ENCODE measurements at places on chromosomes 6 and 20.

DNA sequence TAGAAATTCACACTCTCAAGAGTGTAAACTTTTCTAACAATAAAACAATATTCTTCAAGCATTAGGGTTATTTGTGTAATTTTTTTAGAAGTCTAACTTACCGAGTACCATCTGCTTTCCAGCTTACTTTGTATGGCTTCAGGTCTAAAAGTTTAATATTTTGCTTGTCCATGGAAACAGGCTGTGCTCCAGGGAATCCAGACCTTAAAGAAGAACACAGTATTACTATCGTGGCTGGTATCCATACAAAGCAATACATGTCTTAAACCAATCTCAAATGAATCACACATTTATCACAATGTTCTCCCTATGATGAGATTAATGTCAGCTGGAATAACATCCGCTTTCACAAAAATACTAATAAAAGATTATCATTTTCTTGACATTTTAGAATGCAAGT lies 73.0 kb downstream of the RNGTT start:
- no peak for DNase-seq

DNA sequence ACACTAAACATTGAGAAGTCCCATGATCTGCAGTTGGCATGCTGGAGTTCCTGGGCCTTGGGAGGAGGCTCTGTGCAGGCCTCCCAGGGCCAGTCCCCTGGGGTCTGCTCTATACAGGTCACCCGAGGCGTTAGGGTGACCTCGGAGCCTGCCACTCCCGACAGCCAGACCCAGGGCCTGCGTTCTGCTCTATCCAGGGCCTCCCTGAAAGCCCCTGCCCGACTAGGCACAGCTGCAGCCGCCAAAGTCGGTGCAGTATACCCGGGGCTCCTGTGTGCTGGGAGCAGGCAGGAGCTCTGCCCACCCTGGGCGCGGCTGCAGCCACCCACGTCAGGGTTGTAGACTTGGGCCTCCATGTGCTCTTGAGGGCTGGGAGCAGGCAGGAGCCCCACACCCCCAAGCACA lies 6.3 kb upstream of the OR14J1 start:
- DNase-seq: no peak

- DNase-seq: no peak
Measured at GRCh38 chr6:47203266-47203937, 106.3 kb downstream of the TNFRSF21 start.

GRCh38 chr20:36304786-36305495 lies 1.2 kb upstream of the DLGAP4 start:
- no peak for DNase-seq

DNA sequence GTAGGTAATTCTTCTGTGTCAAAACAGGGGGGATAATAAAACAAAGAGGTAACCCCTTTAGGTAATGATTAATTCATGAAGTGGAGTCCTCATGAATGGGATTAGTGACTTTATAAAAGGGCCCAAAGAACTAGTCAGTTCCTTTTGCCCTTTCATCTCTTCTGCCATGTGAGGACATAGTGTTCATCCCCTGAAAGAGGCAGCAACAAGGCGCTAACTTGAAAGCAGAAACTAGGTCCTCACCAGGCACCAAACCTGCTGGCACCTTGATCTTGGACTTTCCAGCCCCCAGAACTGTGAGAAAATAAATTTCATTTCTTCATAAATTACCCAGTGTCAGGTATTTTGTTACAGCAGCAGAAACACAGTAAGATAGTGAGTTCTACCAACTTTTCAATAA lies 16.4 kb upstream of the BRPF3 start:
- DNase-seq: no peak

GRCh38 chr6:56996401-56996800 lies 41.5 kb downstream of the BEND6 start:
- DNase-seq: no peak

DNA sequence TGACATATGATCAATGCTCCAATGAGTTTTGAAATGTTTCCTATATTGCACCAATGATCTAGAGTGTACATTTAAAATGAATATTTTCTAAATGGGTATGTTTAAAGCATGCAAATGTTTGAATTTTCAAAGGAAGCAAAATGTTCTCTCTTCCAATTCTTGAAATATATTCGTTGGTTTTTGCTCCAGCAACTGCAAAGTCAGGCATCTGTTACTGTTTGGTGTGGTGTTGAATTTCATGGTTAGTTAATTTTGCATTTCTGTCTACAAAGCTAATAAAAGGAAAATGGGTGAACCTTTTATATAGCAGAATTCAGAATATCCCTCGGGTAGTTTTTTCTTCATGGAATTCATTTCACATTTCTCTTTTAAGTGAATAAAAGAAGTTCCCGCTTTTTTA lies 1018.3 kb downstream of the GRIK2 start:
- no peak for DNase-seq

- DNase-seq: no peak
Measured at GRCh38 chr6:36056178-36056577, 28.6 kb downstream of the MAPK14 start.

GRCh38 chr6:113650610-113650979 lies 206.6 kb upstream of the MARCKS start:
- DNase-seq: no peak

DNA sequence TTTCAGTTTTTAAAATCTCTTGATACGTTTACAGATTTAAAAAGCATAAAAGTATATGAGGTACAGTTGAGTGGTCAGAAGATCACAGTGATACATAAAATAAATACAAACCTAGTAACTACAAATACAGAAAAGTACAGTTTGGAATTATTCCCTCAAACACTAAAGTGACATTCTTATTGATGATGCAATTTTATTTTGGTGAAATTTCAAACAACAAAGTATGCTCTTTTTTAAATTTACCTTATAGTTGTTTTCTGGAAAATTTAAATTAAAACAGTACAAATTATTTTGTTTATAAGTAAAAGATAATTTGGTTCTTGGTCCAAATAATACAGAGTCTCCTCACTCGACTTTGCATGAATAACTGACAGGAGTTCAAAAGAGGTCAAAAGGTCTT lies 1305.1 kb upstream of the GJE1 start:
- no peak for DNase-seq

DNA sequence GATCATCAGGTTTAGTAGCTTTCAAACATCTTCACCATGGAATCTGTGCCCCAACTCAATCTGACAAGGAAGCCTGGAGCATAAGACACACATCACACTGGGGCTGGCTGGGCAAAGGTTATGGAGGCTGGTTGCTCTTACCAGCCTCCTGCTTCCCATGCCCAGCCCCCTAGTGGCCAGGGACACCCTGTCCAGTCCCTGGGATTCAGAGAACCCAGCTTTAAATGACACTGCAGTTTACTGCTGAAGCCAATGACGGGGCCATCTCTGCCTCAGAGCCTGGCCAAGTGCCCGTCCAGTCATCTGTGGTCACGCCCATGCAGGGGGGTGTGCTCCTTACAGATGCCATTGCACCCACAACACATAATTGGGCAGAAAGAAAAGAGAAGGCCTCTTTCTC lies 272.9 kb downstream of the SMOC2 start:
- DNase-seq: no peak

GRCh38 chr6:139080255-139080920 lies 51.8 kb downstream of the ABRACL start:
- DNase-seq: no peak

- no peak for DNase-seq
Measured at GRCh38 chr6:113630738-113631535, 226.2 kb upstream of the MARCKS start.

DNA sequence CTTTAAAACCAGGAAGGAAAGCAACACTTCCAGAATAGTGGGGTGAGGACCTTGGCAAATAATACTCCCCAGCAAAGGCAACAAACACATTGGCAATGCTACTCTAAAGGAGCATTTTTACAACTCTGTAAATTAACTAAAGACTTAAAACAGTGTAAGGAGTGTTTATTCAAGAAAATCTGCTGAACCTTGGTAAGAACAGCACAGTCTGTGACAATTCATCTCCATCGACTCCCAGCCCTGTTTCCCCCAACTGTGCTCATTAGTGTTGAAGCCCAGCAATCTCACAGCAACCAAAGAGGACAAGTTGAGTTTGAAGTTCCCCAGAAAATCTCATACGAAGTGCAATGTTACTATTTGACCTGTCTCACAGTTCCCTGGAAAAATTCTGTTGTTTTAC lies 884.9 kb downstream of the C6orf118 start:
- no peak for DNase-seq

DNA sequence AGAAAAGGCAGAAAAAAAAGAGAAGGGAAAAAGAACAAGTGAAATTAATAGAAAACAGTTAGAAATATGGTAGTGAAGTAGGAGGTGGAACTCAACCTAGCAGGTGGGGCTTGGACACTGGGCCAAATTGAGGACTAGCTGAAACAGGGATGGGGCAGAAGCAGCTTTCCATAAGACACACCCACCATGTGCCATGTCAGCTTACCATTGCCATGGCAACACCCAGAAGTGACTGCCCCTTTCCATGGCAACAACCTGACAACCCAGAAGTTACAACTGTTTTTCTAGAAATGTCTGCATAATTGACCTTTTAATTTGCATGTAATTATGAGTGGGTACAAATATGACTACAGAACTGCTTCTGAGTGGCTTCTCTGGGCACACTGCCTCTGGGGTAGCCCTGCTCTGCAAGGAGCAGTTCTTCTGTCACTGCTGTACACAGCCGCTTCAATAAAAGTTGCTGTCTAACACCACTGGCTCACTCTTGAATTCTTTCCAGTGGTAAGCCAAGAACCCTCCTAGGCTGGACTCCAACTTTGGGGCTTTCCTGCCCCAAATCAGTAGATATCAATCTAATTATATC lies 35.9 kb upstream of the SLC24A3 start:
- no peak for DNase-seq

DNA sequence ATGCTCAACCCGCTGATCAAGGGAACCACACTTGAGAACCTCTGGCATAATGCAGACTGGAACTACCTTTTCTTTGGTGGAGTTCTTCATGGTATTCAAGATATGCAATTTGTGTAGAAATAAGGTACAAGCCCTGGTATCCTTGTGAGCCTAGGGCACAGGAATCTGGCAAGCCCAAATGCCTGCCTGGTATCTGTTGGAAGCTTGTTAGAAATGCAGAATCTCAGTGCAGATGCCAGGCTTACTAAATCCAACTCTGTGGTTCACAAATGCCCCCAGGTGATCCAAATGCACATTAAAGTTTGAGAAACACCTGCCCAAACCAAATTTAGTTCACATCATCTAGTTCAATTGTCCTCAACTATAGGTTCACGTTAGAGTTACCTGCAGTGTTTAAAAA lies 159.8 kb upstream of the LAMP5 start:
- DNase-seq: no peak

DNA sequence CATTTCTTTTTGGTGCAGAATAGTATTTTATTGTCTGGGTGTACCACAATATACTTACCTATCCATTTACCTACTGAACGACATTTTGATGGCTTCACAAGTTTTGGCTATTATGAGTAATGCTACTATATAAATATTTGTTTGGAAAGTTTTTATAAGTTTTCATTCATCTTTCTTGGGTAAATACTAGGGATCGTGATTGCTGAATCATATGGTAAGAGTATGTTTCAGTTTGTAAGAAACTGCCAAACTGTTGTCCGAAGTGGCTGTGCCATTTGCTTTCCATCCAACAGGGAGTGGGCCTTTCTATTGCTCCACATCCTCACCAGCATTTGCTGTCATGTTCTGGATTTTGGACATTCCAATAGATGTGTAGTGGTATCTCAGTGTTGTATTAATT lies 104.2 kb downstream of the CDYL start:
- no peak for DNase-seq

GRCh38 chr20:38485041-38485440 lies 12.4 kb downstream of the RALGAPB start:
- no peak for DNase-seq

DNA sequence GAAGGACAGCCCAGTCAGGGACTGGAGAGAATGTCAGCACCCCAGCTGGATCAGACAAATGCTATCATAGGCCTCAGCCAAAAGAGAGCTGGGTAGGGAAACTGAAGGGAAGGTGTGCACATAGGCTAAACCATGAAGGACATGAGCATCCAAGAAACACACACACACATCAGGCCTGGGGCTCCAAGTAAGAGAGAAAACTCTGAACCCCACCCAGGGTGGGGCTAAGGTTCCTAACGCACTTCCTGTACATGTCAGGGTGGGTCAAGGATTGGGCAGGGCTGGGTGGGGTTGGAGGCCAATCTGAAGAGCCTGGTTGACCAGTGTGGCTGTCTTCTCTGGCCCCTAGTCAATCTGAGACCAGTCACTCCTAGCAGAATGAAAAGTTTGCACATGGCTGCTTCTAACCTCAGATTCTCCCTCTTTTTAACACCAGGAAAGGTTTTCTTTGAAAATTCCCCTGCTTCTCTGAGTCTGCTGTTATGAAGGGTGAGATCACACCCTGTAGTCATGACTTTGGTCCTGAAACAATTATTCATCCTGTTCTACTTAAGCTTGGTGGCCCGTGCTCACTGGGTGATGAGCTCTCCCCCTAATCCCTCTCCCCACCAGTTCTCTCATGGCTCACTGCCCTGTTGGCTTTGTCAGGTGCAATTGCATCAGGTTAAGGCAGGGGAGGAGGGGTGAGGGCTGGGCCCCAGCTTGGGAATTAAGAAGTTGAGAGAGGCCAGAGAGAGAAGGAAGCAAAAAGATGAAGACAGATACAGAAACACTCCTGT lies 88.4 kb downstream of the MAFB start:
- no peak for DNase-seq

DNA sequence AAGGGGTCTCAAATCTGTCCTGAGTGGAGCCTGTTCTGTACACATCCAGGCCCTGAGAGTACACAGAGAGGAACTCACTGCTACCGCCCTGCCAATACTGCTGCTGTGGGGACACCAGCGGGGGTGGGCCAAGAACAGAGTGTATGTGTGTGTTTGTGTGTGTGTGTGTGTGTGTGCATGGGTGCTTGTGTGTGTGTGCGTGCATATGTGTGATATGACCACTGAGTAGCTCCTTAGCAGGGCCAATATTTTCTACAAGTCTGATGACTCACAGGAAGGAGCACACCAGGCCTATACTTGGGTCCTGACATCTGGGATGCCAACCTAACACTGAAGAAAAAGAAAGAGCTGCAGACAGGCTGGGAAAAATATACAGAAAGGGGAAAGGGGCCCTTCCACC lies 1.4 kb downstream of the RAET1E start:
- DNase-seq: no peak

DNA sequence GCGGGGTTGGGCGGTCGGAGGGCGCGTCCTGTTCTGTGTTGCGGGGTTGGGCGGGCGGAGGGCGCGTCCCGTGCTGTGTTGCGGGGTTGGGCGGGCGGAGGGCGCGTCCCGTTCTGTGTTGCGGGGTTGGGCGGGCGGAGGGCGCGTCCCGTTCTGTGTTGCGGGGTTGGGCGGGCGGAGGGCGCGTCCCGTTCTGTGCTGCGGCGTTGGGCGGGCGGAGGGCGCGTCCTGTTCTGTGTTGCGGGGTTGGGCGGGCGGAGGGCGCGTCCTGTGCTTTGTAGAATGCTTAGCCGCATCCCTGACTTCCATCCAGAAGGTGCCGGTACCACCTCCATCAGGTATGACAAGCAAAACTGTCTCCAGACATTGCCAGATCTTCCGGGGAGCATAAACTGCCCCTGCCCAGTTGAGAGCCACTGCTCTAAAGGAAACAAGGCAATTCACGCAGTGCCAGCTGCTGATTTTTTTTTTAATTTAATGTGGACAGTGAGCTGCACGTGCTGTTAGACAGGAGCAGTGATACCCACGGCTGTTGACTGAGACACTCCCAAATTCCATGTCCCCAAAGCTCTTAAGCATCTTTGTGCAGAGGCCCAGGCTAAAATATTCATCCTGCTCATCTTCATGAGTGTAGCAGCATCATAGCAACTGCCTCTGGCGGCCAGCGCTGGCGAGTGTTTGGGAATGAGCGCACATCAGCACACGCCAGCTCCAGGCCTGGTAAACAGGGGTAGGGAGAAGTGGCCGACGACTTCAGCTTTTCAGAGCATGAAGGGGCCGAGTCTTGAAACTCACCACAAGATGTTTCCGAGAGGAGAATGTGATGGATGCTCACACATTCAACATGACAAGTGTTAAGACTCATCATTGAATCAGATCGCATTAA lies 284.4 kb upstream of the CDH4 start:
- DNase-seq: no peak

Measured in stimulated activated CD4-positive, alpha-beta T cell treated with anti-CD3 and anti-CD28 coated beads, TNF-alpha, amount 100 ng/mL, for 48 hours (primary cell).